B cell (primary cell): ENCODE measurements at places on chromosomes 16 and 17. TPM values are rescaled to one million over a fixed set of nuclear protein-coding genes. Genes with fewer than 3 reads are reported as not detected.

DNA sequence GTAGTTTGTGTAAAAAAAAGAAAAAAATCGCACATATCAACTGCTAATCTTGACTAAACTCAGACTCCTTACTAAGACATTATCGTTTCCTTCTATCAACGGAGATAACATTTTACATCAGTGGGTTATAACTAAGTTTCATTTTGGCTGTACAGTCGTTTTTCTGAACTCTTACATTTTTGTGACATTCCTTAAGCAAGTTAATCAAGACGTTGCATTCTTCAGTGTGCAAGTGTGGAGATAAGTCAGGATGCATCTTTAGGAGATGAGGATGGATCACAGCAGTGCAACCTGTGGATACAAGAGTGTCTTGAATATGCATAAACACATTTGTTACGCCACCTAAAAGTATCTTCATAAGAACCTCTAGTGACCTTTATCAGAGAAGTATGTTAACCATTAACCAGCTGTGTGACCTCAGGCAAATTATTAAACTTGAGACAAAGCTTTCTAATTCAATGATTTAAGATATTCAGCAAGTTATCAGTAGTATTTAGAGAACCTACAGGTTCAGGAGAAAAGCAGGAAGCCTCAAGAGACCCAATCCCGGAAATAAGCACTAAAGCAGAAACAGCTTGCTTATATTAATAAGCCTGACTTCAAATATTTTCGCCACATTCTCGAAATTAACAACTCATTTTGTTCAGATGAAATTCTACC is 9.4 kb downstream of the CMC2 start:
- H3K4me3 ChIP-seq = peak overlapping the region; percentile 59
- H3K4me1 ChIP-seq = peaks cover 9% of the 10 kb centered on the region
- no peaks in the 10 kb centered on the region for H3K36me3 ChIP-seq
- peak; percentile 38 for DNase-seq
- H3K27ac ChIP-seq = peak overlapping the region; percentile 56

GRCh38 chr17:43025290-43025657 is 243 bp downstream of the RND2 start:
- DNase-seq = no peak
- H3K36me3 ChIP-seq = no peaks in the 10 kb centered on the region
- H3K27ac ChIP-seq = no peak overlapping the region
- H3K4me3 ChIP-seq = peak overlapping the region; percentile 30

DNA sequence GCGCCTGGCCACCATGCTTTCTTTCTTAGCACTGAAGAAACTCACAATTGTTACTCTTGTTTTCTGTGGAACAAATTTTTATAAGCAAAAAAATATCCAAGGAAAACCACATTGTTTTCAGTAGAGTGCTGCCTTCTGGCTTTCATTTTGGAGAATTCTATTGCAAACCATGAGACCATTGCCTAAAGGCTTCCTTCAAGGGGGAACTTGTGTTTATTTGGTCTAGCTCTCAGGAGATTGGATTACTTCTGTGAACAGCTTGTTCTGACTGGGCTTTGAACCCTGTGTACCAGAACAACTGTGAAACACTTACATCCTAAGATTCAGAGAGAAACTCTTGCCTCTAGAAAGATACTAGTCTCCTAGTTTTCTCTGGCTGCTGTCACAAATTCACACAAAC is 32.1 kb downstream of the TOM1L1 start:
- H3K27me3 ChIP-seq = no peaks in the 10 kb centered on the region
- H3K4me1 ChIP-seq = no peaks in the 10 kb centered on the region
- no peak for DNase-seq
- H3K36me3 ChIP-seq = no peaks in the 10 kb centered on the region
- H3K4me3 ChIP-seq = no peak overlapping the region

- no peaks in the 10 kb centered on the region for H3K27me3 ChIP-seq
- H3K4me1 ChIP-seq = no peaks in the 10 kb centered on the region
- H3K4me3 ChIP-seq = no peak overlapping the region
These were observed 13.2 kb upstream of the VPS35L start for GRCh38 chr16:19542138-19542821.

GRCh38 chr17:49472527-49472926 is 22.6 kb upstream of the NGFR start:
- no peak for DNase-seq
- H3K27me3 ChIP-seq = peaks cover 6% of the 10 kb centered on the region
- H3K4me3 ChIP-seq = no peak overlapping the region
- H3K4me1 ChIP-seq = peaks cover 9% of the 10 kb centered on the region
- H3K27ac ChIP-seq = no peak overlapping the region

DNA sequence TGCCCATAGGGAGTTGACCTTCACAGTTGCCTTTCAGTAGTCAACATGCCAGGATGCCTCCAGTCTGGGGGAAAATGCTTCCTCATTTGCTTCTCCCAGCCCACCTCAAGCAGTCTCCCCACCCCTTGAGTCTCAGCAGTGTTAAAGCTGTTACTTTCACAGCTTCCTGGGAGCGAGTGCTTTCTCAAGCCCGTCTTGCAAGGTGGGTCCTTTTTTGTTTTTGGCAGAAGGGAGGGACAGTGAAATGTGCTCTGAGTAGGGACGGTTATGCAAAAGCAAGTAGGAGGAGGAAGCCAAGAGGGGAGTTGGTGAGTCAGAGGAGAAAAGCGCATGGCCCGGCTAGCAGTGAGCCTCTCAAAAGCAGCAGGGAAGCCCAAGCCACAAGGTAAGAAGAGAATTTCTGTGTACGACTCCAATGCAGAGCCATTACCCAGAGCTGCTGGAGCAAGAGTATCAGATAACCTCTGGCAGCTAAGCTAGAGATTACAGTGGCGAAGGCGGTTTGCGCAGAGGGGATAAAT is at the start of gene CHST4:
Gene CHST4 (plus strand): TSS at position 316 of the 521 bp plus-strand sequence. CDS start 10,252 bp downstream, outside the sequence.
- DNase-seq = no peak
- no peak within 1 kb of the TSS for H3K27ac ChIP-seq
- H3K27me3 ChIP-seq = no peaks in the 10 kb centered on the region
- H3K4me3 ChIP-seq = no peak within 1 kb of the TSS
- no peaks in the 10 kb centered on the region for H3K36me3 ChIP-seq

GRCh38 chr17:4658478-4659305 is 17.2 kb upstream of the ALOX15 start:
- no peak overlapping the region for H3K27ac ChIP-seq
- no peak overlapping the region for H3K4me3 ChIP-seq
- no peaks in the 10 kb centered on the region for H3K36me3 ChIP-seq
- H3K27me3 ChIP-seq = no peaks in the 10 kb centered on the region
- no peaks in the 10 kb centered on the region for H3K4me1 ChIP-seq

Gene ZNF423
- total RNA-seq = not detected in 2 replicates

Gene FNDC8
- total RNA-seq = not detected in 2 replicates

Gene SLC5A11
- total RNA-seq = 0.62 and 1.1 TPM in 2 replicates
